Activated T-helper 2 cell treated with anti-CD3 and anti-CD28 coated beads, Interferon-gamma antibody, Interleukin-2, Interleukin-4, amounts not matched to agents 10 μg/mL and 5 μg/mL and 100 μg/mL, durations not matched to agents 14 hours and 24 hours and 36 hours (primary cell): ENCODE measurements at places on chromosomes 13 and 19.

GRCh38 chr19:18418029-18418482, 1.1 kb upstream of the SSBP4 start:
- H3K4me1 ChIP-seq: peaks cover 65% of the 10 kb centered on the region
- DNase-seq: no peak
- H3K27me3 ChIP-seq: no peaks in the 10 kb centered on the region

DNA sequence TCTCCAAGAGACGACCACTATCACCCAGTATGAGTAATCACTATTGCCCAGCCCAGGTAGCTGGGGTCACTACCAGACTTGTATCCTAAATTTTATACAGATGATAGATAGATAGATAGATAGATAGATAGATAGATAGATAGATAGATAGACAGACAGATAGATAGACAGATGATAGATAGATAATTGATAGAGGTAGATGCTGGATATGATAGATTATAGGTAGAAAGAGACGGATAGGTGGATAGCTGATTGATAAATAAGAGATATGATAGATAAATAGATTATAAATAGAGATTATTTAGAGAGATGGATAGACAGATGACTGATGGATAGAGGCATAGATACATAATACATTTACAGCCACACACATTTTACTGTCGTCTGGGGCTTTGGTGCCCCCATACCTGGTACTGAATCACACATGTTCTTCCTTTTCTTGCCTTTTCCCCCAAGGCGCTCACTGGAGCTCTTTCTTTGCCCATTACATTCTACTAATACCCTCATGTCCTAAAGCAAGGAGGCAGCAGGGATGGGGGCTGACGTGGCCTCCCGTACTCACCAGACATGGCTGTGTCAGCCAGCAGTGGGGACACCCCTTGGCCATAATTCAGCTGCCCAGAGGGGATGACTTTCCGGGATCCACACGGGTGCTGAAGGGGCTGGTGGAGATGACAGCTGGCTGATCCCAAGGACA, 44.6 kb upstream of the CCNE1 start:
- H3K27ac ChIP-seq: no peak overlapping the region
- no peak overlapping the region for H3K4me3 ChIP-seq
- peaks cover under 1% of the 10 kb centered on the region for H3K27me3 ChIP-seq
- H3K4me1 ChIP-seq: no peaks in the 10 kb centered on the region
- no peak for DNase-seq

DNA sequence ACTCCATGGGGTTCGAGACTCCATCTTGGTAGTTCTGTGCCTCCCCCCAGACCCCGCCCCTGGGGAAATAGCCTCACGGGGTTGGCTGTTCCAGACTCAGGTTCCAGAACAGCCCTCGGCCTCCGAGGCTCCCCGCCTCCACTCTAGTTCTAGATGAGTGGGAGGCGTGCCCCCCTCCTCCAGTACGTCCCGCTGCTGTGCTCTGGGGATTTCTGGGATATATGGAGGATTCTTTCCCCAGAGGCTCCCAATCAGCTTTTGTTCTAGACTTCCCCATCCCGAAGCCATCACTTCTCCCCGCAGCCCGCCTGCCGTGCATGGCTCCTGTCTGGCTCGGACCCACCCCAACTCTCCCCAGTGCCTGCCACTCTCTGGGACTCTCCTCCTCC, 1.9 kb upstream of the CACNG7 start:
- H3K36me3 ChIP-seq: no peaks in the 10 kb centered on the region
- H3K27me3 ChIP-seq: peaks cover 53% of the 10 kb centered on the region
- H3K4me3 ChIP-seq: no peak overlapping the region

- H3K27me3 ChIP-seq: no peaks in the 10 kb centered on the region
- no peak overlapping the region for H3K27ac ChIP-seq
Observed at GRCh38 chr19:51694318-51695085, 1.4 kb downstream of the SPACA6 start.

DNA sequence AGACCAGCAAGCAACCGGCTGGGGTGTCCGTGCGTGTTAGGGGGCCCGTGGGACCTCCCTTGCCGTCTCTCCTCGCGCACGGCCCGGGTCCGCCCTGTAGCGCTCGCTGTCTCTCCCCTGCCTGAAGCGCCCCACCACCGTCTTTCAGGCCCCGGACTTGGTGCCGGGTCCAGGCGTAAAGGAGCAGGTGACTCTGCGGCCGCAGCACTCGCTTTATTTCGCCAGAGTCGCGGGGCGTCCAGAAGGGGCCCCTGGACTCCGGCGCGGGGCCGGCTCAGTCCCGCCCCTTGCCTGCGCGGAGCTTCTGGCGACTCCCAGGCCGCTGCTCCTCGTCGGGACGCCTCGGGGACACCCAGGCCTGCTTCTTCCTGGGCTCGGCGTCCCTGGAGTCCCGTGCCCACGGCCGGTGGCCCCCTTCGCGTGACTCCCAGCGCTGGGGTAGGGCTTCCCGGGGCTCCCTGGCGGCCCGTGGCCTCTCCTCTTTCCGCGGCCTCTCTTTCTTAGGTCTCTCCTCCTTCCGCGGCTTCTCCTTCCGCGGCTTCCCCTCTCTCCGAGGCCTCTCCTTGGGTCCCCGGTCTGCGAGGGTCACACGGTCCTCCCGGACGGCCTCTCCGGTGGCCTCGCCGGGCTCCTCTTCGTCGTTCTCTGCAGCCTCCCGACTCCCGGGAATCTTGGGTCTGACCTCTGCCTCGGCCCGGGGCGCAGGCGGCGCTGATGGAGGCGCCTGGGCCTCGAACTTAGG, 3.1 kb downstream of the AMH start:
- no peak for DNase-seq
- no peaks in the 10 kb centered on the region for H3K36me3 ChIP-seq
- no peak overlapping the region for H3K27ac ChIP-seq
- peaks cover 12% of the 10 kb centered on the region for H3K27me3 ChIP-seq
